ENCODE measurements at places on chromosomes 6 and 20.

DNA sequence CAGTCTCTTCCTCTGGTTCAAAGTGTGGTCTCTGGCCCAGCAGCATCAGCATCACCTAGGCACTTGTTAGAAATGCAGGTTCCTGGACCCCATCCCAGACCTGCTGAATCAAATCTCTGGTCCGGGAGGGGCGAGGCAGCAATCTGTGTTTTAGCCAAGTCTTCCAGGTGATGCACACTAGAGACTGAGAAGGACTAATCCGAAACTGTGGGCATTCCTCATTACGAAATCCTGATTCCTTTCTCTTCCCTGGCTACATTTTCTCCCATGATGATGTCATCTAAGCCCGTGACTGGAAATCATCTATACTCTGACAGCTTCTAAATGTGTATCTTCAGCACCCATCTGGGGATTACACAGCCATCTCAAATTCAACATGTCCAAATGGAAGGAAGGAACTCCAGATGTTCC is 39.7 kb upstream of the PRND start:
- DNase-seq = no peak

GRCh38 chr6:33809594-33809993 is 5.8 kb upstream of the MLN start:
- no peak for DNase-seq

DNA sequence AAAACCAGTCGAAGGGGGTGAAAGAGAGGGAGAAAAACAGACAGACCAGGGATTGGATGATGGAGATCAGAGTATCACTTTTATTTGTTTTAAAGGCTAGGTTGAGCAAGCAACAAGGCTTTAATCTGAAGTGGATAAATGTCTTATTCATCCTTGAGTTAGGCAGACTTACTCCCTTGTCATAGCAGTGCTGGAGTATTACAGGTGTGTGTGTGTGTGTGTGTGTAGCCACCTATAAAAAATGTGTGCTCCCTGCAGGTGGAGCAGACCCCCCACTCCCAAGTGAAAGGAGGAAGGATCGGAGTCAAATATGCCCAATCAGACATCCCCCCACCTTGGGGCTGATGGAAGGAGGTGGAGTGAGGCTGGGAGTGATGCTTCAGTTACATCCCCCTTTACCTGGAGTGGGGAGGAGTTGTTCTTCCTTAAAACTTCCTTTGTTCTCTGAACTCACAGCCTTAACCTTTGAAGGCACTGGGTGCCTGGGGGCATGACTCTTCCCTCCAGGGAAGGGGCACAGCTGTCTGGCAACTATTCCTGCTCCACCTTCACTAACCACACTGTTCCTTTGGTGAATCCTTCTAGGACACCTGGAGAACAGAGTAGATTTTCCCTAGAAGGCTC is 27.3 kb downstream of the PTK7 start:
- no peak for DNase-seq

DNA sequence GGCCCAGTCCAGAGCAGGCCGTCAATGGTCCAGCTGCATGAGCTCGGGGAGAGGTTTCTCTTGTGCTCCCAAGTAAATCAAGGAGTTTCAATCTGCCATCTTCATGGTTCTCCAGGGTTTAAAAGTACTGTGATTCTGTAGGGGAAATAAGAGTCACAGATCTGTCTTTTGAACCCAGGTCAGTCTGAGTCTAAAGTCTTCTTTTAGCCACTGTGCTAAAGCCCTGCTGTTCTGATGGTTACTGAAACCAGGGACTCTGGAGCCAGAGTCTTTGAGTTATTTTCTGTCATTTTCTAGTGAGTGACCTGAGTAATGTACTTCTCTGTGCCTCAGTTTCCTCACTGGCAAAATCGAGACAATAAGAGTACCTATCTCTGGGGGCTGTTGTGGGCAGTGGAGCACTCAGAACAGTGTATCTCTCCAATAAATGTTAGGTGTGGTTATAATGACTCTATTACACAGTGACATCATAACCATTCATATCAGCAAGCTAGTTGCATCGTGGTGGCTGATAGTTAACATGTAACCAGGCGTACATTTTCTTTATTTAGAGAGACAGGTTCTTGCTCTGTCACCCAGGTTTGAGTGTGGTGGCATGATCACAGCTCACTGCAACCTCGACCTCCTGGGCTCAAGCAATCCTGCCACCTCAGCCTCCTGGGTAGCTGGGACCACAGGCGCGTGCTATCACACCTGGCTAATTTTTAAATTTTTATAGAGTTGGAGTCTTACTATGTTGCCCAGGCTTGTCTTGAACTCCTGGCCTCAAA is 74.6 kb upstream of the KCNG1 start:
- no peak for DNase-seq

DNA sequence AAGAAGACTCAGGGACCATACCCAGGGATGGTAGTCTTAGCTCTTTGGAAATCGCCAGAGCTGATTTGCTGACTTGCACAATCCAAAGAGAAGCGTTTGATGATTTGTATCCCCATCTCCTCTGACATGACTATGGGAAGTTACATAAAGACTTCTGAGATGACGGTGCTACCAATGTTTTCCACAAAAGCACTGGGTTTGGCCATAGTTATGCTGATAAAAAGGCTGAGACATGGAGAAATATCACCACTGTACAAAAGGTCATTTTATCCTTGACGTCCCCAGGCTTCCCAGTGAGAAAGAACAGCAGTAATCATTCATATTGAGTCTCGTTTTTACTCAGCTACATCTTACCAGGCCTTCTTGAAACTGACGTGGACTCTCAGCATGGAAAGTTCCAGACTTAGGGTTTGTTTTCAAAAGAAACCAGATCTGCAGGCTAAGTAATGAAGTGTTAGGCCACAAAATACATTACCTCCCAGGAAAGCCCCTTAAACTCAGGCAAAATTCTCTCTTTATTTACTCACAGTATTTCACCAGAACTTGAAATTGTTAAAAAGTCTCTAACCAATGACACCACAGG is 370.3 kb upstream of the JARID2 start:
- no peak for DNase-seq

GRCh38 chr6:17758119-17758518 is 51.4 kb upstream of the NUP153 start:
- no peak for DNase-seq

DNA sequence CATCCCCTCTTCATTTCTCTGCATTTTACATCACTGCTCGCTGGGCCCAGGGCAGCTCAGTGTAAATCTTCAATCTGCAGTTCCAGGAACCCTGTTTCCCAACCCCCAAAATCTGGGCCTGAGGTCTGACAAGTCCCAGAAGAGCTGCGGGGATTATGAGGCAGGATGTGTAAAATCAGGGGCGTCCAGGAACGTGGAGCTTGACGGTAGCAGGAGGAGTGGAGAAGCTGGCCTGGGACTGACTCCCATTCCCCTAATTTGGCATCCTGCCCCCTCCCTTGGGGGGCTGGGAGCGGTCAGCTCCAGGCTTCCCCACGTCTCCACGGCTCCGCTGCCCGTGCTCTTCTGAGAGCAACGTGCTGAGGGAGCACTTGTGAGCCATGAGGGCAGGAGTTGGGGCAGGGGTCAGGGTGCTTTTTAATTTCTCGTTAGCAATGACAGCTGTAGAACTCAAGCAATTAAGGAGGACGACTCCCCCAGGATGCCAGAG is 23.4 kb upstream of the VEGFA start:
- DNase-seq = no peak

GRCh38 chr6:105389543-105389942 is 13.3 kb downstream of the PREP start:
- no peak for DNase-seq

GRCh38 chr6:111586554-111586953 is 19.1 kb downstream of the TRAF3IP2 start:
- DNase-seq = no peak

DNA sequence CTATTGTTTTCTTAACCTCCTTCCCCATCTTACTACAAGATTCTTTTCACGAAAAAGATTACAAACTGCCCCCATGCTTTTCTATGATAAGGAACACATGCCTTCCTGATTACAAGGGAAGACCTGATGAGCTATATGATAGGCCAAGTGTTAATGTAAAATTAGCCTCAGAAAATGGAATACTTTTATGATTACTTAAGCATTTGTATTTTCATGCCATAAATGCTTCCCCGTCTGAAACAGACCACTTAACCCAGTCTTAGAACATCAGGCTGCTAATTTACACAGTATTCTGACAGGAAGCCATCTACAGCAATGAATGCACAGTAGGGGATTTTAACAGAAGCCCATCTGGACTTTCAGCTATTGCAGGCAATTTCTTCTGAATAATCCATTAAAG is 274.9 kb downstream of the HAO1 start:
- no peak for DNase-seq

DNA sequence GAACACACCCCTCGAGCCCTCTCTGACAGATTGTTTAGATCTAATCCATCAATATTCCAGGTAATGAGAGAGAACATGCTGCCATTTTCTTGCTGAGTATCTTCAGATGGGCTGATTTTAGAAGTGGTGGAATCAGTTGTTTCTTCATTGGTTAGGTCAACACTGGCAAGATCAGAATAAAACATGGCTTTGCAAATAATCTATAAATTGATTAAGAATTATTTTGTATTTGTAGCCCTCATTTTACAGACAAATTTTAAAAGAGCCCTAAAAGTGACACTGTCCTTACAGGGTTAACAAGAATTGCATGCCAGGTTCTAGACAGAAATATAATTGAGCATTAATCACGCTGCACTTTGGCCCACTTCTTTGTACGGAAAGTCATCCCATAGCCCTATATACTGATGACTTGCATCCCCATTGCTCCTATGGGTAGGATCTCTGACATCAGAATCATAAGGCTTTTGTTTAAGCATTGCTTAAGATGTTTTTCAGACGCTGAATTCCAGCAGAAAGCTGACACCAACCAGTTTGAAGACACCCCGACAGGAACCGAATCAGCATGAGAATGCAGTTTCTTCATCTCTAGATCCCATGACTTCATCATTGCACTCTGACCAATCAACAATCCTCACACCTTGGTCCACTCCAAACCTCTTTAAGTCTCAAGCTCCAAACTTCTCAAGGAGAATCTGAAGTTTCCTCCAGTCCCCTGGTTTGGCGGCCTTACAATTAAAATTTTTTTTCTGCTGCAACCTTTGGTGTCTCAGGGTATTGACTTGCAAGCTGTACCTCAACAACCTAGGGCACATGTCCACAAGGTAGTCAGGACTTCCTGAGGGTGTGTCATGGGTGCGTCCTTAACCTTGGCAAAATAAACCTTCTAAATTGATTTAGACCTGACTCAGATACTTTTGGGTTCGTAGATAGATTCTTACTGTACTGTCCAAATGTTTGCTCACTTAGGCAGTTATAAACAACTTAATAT is 7.8 kb downstream of the TDP2 start:
- peak; percentile 88 for DNase-seq

DNA sequence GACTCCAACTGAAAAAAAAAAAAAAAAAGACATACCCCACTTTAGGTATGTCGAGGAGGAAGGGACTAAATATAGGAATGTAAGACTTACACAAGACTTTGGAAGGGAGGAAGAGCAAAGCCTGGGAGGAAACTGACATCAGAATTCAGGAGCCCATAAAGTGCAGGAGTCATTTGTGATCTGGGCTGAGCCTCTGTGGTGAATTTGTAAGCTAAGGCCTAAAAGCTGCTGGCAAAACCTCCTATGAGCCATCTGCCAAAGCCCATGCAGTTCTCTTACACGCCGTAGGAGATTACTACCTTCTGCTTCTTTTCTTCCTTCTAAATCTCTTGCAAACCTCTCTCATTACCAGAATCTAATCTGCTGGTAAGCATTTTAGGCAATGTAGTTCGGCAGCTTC is 52.0 kb upstream of the THEMIS start:
- DNase-seq = no peak
